ENCODE measurements at places on chromosomes 12 and 14.

GRCh38 chr14:96576937-96577336 lies 74.8 kb downstream of the PAPOLA start:
- no peak for DNase-seq

GRCh38 chr12:4037747-4038312 lies 164.6 kb upstream of the PARP11 start:
- DNase-seq = peak; percentile 70

DNA sequence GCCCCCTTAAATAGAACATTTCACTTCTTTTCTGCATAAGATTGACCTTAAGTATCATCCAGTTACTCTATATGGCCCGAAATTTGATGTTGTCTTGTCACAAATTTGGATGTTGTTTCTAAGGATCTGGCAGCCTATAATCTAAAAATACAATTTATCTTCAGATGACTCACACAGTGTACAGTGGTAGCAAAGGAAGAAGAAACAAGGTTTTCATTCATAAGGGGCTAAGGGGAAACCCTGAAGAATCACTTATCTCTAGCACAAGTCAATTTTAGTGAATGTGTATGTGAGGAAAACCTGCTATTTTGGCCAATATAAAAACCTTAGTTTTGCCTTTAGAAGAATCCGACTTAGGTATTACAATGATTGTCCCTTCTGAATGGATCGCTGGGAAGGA lies 606.3 kb upstream of the LRFN5 start:
- no peak for DNase-seq

- peak; percentile 52 for DNase-seq
These were observed at the start of gene SLC8A3 for GRCh38 chr14:70188659-70189455. Gene SLC8A3 (minus strand): TSS chr14:70188951. CDS start chr14:70168422, 20,529 bp downstream.

DNA sequence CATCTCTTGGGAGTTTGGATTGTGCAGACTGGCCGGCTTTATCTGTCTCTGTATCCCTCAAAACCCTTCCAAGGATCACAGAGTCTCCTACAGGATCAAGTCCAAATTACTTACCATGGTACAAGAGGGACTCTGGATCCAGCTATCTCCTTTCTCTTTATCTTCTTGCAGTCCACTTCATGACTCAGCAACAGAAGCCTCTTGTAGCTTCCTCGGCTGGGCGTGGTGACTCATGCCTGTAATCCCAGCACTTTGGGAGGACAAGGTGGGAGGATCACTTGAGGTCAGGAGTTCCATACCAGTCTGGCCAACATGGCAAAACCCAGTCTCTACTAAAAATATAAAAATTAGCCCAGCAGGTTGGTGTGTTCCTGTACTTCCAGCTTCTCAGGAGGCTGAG lies 189.7 kb downstream of the BCAT1 start:
- DNase-seq = no peak

- DNase-seq = peak; percentile 35
These were observed 1145.4 kb upstream of the TMEM132C start for GRCh38 chr12:127121494-127122084.

GRCh38 chr12:19205120-19205519 lies 75.6 kb downstream of the PLEKHA5 start:
- DNase-seq = no peak

- no peak for DNase-seq
These were observed 126.7 kb upstream of the CCDC196 start for GRCh38 chr14:66359500-66359899.

- DNase-seq = no peak
These were observed 6.3 kb downstream of the LTBR start for GRCh38 chr12:6390084-6390799.

- DNase-seq = no peak
These were observed 406.9 kb downstream of the TMEM121 start for GRCh38 chr14:105933238-105933637.

DNA sequence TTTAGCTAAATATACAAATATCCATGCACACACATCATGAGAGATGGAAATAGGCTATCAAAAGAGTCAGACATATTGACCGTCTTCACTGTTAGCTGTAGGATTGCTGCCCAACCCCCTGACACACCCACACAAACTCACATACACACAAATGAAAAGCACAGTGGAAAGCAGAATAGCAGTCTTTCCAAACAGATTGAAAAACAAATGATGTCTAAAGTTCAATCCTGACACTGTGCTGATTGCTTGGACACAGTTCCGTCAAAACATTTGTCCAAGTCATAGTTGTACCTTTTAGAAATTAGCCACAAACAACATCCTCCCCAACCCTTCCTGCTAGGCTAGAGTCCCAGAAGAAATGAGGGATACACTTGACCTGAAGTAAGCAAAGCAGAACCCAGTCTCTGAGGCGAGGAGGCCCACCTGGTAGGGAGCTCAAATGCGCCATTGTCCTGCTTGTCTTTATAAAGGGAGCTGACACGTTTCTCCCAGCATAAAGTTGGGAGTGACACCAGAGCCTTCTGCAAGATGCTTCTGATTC lies at the start of gene PRH2:
Gene PRH2, plus strand, starts transcription at position 491 of the 541 bp plus-strand sequence. Its CDS starts 38 bp downstream, at position 529.
- no peak for DNase-seq

DNA sequence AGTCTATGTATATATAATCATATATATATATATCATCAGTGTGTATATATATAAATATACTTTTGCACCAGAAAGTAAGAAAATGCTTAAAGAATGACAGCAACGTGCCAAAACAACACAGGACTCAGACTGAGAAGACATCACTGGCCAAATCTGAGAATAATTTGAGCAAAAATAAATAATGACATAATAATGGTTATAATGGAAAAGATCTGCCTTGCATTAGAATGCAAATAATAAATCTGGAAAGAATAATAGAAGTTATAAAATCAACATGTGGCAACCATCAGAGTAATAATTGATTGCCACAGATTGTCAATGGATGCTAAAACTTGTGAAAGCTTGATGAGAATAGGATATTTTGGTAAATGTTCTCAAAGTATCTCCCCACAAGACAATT lies 61.5 kb upstream of the PLEKHG7 start:
- DNase-seq = no peak

- DNase-seq = peak; percentile 62
These were observed 266.4 kb downstream of the LRFN5 start for GRCh38 chr14:41872931-41873685.

- no peak for DNase-seq
These were observed 7.1 kb downstream of the P2RX4 start for GRCh38 chr12:121217063-121217462.

DNA sequence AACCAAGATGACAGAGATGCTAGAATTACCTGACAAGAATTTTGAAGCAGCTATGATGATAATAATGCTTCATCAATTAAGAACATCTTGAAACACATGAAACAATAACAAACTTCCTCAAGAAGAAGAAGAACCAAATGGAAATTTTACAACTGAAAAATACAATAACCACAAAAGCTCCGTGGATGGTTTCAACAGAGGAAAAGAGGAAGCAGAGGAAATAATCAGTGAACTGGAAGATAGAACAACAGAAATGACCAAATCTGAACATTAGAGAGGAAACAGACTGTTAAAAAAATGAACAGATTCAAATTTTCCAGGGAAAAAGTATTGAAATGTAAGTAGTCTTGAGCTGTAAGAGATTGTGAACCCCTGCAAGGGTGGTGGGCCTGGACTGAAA lies 62.8 kb upstream of the SLC35F4 start:
- DNase-seq = no peak

GRCh38 chr12:81968421-81968820 lies 209.3 kb upstream of the PPFIA2 start:
- DNase-seq = no peak

GRCh38 chr12:105616971-105617540 lies 286.6 kb downstream of the C12orf75 start:
- DNase-seq = no peak

DNA sequence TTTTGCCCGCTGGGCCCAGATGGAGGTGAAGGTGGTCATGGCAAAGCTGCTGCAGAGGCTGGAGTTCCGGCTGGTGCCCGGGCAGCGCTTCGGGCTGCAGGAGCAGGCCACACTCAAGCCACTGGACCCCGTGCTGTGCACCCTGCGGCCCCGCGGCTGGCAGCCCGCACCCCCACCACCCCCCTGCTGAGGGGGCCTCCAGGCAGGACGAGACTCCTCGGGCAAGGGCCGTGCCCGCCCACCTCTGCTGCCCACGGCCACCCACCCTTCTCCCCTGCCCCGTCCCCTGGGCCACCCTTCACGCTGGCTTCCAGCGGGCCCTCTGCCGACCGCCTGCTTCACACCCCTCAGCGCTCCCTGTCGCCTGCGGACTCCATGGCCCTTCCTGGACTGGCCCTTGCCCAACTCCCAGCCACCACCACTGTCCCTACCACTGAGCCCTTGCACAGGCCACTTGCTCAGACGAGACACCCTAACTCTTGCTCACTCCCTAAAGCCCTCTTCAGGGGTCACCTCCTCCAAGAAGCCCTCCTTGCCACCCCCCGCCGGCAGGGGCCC lies 42.5 kb downstream of the CYP46A1 start:
- peak; percentile 11 for DNase-seq

DNA sequence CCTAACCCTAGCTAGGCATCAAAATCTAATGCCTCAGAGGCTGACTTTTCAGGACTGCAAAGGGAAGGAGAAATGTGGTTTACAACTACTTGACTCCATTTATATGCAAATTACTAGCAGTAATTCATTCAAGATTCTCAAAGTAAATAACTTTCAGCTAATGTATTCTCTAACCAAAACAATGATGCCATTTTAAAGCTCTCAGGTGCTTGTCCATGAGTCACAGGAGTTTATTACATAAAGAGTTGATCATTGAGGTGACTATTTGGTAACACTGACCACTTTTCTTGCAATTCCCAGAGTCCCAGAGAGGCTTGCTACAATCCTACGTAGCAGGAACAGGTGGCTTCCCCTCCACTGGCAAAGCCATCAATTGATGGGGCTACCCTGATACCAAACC lies 109.0 kb upstream of the SLC35F4 start:
- no peak for DNase-seq

DNA sequence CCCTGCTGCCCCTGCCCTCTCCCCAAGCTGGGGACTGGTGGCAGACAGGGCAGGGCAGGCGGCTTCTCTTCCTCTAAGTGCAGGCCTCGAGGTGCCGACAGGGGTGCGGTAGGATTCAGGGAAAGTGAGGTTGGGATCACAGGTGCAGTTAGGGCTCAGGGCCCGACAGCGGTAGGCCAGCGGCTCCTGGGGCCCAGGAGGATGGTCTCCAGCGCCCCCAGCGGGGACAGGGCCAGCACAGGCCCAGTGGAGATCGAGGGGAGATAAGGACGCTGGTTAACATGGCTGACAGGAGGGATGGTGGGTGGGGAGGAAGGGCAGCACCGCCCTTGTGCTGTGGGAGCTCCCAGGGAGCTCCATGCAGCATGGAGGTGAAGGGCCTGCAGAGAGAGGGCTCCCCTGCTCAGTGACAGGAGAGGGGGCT lies 935 bp upstream of the CRIP1 start:
- peak; percentile 48 for DNase-seq

DNA sequence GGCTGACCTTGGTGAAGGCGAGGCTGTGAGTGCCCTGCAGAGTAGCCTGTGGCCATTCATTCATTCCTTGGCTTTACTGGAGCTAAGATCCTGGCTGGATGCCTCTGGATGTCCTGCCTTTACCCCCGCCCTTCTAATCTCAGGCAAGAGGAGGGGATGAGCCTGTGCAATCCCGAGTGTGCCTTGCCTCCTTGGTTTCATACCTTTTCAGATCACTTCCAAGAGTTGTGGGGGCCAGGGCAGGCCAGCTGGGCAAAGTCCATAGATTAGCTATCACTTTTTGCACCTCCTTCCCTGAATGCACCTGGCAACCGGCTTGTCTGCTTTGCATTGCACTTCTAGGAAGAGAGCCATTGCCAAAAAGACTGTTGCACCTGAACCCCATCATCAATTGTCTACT lies 1.5 kb downstream of the VRTN start:
- DNase-seq = no peak

GRCh38 chr14:39023939-39024871 lies 78.8 kb downstream of the SEC23A start:
- DNase-seq = no peak

DNA sequence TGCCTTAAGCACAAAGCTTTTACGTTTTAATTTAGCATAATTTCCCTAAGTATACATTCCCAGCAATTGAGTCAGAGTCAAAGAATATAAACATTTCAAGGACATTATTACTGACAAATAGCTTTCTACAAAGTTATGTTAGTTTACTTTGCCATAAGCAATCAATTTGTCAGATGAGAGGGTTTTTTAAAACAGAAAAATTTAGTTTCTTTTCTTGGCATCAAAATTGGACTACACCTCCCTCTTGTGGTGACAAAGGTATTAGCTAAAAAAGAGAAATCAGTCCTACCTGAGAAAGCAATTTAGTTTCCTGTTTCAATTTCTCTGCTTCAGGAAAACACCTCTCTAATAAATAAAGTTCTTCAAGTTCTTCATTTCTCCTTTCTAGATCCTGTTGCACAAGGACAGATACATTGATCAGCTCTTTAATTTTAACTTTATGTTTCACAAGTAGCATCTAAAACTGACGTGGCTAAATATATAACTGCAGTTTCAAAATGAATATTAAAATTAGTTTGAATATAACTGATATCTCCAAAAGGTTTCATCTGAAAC lies 39.9 kb downstream of the DNAI7 start:
- DNase-seq = no peak

DNA sequence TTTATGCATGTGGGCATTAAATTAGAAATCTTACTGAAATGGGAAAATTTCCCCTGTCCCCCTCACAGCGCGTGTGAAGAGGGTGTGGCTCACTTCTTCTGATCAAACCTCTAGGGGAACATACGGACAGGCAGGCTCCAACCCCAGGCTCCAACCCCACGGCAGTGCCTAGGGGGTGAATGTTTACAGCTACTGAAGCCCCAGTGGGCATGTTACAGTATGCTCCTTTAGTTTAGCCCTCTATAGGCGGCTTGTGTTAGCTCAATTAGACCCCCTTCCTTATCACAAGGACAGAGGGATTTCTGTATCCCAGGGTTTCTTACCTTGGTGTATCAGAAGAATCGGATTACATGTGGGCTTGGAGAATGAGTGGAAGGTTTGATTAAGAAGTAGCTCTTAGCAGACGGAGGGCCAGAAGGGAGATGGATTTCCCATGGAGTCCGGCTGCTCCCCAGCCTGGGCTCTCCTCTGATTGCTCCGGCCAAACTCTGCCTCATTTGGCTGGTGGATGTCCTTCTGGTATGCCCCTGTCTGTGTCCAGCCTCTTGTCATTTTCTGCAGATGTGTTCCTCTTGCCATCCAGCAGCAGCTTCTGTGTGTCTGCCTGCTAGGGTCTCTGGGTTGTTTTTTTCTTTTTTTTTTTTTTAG lies 223.7 kb downstream of the TMTC2 start:
- no peak for DNase-seq

- DNase-seq = no peak
These were observed 87.0 kb downstream of the TESC start for GRCh38 chr12:117011988-117012805.

- DNase-seq = no peak
These were observed 315.3 kb downstream of the MED13L start for GRCh38 chr12:115962216-115962615.

DNA sequence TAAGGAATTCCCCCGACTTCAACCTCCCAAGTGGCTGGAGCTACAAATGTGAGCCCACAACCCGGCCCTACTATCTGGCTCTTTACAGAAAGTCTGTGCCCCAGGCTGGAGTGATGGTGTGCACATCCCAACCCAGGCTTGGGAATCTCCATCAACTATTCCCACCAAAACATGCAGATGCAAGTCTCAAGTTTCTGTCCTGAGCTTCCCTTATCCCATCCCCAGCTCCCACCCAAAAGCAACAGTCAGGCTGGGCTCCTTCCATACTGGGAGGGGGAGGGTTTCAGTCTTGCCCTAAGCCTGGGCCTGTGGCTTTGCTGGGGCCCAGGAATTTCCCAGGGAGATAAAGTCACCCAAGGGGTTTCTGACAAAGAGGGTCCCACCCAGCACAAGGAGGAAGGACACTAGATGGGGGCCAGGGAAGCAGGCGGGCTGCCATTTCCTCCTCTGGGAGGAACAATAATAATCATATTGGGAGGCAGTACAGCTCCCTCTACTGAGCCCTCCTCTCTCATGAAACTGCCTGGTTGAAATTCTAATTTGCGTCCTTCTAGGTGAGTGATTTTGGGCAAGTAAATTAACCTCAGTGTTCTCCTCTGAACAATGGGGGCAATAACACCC lies 8.0 kb downstream of the SLC8B1 start:
- DNase-seq = no peak

Measured in right hindlimb (tissue), 1 donor.